ENCODE measurements at places on chromosomes 12 and 14. TPM values are rescaled to one million over a fixed set of nuclear protein-coding genes. Genes with fewer than 3 reads are reported as not detected.
A peak's percentile ranks its signal among the peaks of the same experiment; 100 is the strongest.

Gene PNP
- total RNA-seq: 26.9 TPM

Gene SLC25A21
- 2.0 TPM for total RNA-seq

Gene PRKCH
- 68.3 TPM for total RNA-seq

Gene SSTR1
- 0.44 TPM for total RNA-seq

Gene PPP1R1A
- total RNA-seq: 4.5 TPM

Gene OR6C4
- not detected for total RNA-seq

Gene SPIC
- total RNA-seq: not detected

Gene BCAT1
- 2.9 TPM for total RNA-seq

Gene KRT83
- 33.9 TPM for total RNA-seq

Gene TSHR
- total RNA-seq: not detected

Gene SOAT2
- not detected for total RNA-seq

Gene GPD1
- 74.5 TPM for total RNA-seq

Gene IAPP
- not detected for total RNA-seq

Gene HHIPL1
- total RNA-seq: 4.7 TPM

DNA sequence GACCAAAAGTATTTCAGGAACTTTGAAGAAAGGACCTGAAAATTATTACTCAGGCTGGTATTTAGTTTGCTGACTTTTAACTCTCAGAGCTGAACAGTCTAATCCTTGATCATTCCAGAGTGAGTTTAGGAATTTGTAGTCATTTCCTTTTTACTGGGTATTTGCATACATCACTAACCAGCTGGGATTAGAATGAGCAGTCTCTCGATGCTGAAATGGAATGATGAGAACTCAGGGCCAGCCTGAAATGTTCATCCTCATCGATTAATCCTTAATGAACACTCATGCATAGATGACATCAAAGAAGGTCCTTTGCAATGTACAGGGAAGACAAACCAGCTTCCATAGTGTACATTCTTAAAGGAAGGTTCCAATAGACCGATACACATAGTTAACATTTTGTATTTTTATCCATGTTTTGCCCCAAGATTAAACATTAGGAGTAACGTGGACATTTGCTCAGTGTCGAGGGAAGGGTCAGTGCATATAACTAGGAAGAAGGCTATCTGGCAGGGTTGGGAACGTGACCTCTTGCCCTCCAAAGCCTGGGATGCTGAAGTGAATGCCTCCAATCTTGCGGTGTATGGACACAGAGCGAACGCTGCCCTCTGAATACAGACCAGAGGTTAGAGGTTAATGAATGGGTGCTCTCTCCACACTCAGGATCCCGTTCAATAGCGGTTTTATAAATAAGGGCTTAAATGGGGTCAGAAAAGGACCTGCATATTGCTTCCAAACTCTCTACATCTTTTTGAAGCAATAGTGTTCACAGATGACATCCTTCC is 14.5 kb downstream of the FBXL14 start:
- no peak for DNase-seq

DNA sequence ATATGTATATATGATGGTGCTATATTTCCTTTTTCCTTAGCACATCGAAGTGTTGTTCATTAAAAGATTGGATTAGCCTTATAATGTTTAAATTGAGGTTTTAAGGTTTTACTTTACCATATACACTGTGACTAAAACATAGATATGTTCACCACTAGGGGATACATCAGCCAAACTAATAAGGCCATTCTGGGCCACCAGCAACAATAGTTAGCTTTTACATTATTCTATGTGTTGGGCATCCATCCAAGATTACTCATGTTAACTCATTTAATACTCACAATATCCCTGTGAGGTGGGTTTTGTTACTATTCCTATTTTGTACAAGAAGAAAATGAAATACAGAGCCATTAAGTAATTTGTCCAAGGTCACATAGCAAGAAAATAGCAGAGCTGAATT is 202.6 kb upstream of the AVPR1A start:
- no peak for DNase-seq

DNA sequence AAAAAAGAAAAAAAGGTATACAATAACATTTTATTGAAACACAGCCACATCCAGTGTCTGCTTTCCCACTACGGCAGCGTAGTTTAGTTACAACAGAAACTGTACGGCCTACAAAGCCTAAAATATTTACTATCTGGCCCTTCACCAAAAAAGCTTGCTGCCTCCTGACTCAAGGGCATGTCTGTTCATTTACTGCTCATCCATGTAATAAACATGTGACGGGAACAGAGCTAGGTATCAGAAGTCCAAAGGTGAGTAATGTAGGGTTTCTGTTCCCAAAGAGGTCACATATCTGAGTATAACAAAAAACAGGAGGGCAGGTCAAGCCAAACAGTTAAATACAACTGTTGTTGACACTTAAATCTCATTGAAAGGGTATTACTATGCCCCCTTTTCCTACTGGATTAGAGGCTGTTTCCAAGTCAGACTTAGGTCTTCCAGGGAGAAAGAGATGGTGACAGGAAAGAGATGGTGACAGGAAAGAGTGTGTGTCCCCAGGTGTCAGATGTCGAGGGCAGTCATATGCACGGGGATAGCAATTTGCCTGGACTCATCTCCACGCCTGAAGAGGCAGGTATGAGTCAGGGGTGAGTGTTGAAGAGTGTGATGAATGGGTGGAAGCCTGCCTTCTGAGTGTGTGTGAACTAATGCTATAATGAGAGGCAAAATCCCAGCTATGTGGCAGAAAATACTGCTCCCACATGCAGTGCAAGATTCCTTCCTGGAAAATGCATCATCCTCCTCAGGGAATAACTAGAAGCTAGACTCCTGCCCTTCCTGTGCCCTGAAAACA is 77.7 kb downstream of the MAP3K9 start:
- no peak for DNase-seq

DNA sequence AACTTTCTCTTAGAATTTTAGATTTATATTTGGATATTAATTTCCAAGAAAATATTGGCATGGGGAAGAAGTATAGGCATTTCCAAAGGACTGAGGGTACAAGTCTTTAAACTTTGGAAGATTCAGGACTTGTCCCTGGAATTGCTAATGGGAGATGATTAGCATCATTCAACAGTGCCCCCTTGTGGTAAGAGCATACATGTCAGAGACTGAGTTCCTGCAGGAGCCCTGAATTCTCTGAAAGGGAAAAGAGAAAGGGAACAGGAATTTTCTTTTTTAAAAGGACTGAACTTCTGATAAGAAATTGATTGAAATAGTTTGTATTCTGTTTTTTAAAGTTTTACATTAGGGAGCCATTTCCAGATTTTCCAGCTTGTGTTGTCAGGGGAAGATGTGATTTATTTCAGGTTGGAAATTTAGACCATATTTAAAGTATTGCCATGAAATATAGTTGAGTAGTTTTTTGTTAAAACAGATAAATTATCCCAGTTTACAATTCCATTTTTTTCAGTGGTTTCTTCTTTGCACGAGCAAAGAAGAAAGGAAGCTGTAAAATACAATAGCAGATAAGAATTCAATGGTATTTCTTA is 44.0 kb upstream of the REP15 start:
- DNase-seq: no peak

DNA sequence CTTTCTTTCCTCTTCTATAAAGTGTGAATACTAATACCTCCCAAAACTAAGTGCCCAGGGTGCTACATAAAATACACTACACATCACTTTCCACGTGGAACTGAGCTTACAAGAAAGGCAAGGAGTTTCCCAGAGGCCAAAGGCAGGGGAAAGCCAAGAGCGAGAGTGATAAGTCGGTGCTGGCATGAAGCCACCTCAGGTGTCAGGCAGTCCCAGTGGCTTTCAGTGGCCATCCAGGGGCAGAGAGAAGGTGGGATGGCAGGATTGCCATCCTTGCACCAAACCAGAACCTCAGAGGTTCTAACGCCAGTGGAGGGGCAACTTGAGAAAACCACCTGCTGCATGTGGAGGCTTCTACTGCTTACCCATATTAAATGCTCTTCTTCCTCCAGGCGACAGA is 79.7 kb upstream of the DIO3 start:
- no peak for DNase-seq

GRCh38 chr12:131675126-131676080 is 35.5 kb upstream of the SFSWAP start:
- DNase-seq: peak; percentile 71

GRCh38 chr12:128140551-128140950 is 126.4 kb upstream of the TMEM132C start:
- no peak for DNase-seq

- no peak for DNase-seq
Measured at GRCh38 chr14:65052832-65053231, 49.5 kb downstream of the MAX start.

GRCh38 chr12:129753586-129753985 is 150.2 kb downstream of the TMEM132D start:
- DNase-seq: no peak

GRCh38 chr12:46370792-46371717 is 1.5 kb downstream of the SLC38A2 start:
- DNase-seq: peak; percentile 95

- peak; percentile 95 for DNase-seq
Measured at GRCh38 chr12:55927588-55928502, at the start of gene PYM1. PYM1 (minus strand) TSS chr12:55927894; CDS start chr12:55927761, 133 bp downstream.

GRCh38 chr12:1443421-1444141 is 150.8 kb downstream of the FBXL14 start:
- no peak for DNase-seq

DNA sequence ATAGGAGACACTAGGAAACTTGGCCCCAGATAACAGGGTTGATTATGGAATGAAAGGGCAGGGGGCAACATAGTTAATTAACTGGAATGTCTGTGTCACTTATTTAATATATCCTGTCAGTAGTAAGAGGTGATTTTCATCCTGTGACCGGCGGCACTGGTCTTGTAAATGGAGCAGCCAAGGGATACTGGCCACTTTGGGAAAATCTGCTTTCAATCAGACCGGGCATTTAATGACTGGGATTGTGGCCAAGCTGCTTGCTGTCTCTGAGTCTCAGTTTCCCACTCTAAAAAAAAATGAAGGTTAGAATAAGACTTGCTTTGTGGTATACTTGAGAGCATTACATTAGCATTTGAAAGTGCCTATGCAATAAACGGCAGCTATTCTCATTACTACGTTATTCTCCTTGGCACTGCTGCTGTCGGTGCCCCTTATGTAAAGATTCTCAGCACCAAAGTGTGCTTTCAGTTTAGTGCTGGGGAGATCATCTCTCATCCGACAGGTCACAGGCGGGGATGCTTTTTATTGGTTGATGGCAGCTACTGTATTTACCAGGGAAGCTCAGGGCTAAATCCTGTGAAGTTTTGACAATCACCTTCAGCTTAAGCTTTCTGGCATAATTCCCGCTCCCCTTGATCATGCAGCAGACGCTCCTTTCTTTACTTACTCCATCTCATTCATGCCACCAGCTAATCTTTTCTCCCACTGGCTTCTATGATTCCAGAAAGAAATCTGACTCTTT is 162.1 kb downstream of the ESRRB start:
- DNase-seq: no peak

- no peak for DNase-seq
Measured at GRCh38 chr12:47755655-47756562, 2.8 kb downstream of the RAPGEF3 start.

GRCh38 chr12:45918818-45919217 is 71.6 kb downstream of the SCAF11 start:
- DNase-seq: no peak

DNA sequence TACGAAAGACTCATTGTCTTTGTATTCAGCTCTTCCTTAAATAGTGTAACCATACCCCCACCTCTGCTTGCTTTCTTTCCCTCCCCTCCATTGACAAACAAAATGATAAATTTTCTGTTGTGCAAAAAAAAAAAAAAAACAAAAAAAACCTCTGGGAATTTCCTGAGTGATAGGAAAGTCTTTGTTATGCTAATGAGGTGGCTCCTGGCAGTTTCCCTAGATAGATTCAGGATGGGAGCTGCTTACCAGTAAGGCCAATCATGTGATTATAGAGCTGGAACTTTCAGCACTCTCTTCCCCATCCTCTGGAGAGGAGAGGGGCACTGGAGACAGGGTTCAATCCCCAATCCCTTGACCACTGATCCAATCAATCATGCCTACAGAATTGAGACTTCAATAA is 120.5 kb downstream of the NUAK1 start:
- DNase-seq: no peak

DNA sequence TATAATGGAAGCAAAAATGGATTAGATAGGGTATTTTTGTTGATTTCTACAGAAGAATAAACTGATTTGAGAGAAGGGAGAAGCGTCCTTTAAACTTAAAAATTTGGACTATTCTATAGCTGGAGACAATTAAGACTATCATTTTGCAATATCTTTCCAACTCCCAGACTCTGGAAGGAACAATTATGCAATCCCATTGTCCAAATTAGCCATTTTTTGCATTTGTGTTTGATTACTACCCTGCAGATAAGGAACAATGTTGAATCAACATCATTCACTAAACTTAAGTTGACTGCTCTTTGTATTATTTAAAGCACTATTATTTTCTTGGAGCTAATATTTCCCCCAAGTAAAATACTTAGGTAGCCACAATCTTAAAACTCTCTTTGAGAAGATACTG is 34.8 kb upstream of the SELPLG start:
- no peak for DNase-seq

DNA sequence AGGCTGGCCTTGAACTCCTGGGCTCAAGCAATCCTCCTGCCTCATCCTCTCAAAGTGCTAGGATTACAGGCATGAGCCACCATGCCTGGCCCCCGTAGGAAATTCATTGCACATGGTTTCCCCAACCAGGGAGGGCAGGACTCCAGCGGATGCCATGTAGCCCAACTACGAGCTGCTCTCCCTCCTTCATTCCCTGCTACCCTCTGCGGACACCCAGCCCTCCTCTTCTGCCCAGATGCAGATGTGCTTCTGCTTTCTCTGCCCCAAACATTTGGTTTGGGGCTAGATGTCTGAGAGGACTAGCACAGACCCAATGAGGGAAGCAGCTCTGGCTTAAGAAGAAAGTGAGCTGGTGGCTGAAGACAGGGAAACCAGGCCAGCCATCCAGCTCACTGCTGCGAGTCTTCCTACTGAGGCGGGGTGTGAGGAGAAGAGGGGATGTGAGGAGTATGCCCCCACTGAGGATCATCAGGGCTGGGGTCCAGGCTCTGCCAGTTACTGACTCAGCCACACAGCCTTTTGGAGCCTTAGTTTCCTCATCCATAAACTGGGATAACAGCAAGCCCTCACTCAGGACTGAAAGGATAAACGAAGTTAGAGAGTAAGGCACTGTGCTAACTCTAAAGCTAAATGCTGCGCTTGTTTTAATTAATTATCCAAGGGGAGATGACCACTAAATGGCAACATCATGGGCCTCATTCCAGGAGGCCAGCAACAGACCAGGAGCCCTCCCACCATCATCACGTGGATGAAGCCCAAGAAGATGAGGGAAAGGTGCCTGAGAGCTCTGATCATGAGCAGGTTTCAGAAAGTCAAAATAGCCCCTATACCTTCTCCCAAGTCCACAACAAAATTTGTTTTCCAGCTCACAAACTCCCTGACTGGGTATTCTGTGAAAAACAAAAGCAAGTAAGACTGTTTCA is 10.9 kb downstream of the CTDSP2 start:
- DNase-seq: no peak

All from suprapubic skin (tissue), 4 donors.